ENCODE measurements at places on chromosomes 3 and 15.

DNA sequence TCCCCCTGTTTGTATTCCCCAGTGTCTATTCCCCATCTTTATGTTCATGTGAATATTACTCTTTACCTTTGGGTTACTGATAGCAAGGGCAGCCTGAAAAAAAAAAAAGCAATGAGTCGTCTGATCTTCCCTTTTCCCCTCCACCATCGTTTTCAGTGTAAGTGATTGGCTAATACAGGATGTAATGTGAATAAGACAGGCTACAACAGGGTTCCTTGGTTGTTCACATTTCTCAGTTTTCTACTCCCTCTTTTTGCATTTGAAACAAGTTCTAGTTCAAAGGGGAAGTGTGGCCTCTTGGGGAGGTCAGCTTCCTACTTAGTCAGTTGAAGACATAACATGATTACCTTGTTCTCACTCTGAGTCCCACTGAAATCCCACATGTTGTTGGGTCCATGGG lies 278.0 kb upstream of the TRIM42 start:
- no peak for DNase-seq

DNA sequence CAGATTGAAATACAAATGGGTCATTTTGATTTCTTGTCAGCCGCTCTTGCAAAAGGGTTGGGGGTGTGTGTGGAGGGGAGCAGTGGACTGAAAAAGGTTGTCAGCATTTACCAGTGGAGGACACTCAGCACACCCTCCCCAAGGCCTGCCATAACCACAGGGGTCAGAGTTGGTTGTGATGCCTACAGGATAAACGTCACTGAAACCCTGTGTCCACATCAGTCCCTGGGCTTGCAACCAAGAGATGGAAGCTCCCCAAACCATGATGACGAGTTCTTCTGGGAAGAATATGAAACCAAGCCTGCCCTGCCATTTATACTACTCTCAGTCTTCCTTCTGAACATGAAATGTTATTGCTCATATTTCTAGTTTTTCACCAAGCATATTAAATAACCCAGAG lies 54.0 kb upstream of the UMPS start:
- DNase-seq: no peak

DNA sequence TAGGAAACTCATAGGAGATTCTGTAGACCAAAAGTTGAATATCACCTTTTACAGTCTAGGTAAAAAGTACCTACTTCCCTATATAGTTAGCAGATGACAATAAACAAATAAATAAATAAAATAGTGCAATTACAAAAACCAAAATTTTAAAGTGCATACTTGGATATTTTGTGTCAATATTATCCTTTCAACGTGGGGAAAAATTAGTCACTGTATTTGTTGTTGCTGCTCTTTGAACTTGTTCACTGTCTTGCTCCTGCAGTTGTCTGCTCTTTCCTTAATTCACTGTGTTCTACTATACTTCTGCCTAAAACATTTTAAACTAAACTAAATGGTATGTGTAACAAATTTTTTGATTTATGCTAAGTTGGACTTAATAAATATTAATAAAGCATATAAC lies 889.0 kb downstream of the ROBO1 start:
- DNase-seq: no peak

DNA sequence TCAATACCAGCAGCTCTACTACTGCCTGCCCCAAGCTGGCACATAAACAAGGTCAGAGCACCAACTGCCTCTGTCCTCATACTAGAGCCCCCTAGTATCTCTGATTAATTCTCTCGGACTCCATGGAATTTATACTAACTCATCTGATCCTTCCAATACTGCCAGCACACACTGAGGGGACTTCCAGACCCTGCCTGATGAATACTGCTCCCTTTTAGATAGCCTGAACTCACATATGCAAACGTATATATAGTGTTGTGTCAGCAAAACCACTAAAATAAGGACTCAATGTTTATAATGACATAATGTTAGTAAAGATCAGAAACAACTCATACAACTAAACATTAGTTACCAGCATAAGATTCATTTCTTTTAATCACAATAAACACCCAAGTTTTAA lies 25.0 kb downstream of the CEP70 start:
- DNase-seq: no peak

- DNase-seq: no peak
These were observed 187.9 kb downstream of the SUCNR1 start for GRCh38 chr3:152061296-152061695.
